ENCODE measurements at places on chromosomes 2 and 18.

DNA sequence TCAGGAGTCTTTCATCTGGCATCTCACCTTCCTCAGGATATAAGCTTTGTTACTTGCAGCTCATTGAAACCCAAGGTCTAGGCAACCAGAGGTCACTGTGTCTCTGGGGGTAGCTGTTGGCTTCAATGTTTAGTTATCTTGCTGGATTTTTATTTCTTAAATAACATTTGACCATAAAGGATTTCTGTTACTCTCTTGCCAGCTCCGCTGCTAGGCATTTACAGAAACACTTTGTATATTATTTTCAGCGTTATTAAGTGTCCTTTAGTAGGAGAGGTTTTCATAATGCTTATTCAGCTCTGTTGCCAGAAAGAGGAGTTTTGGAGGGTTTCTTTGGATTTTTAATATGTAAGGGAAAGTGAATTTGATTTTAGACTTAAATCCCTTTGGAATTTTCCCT, 61.4 kb downstream of the QPCT start:
- no peak for DNase-seq

GRCh38 chr2:98464772-98465310, 20.2 kb downstream of the INPP4A start:
- no peak for DNase-seq

DNA sequence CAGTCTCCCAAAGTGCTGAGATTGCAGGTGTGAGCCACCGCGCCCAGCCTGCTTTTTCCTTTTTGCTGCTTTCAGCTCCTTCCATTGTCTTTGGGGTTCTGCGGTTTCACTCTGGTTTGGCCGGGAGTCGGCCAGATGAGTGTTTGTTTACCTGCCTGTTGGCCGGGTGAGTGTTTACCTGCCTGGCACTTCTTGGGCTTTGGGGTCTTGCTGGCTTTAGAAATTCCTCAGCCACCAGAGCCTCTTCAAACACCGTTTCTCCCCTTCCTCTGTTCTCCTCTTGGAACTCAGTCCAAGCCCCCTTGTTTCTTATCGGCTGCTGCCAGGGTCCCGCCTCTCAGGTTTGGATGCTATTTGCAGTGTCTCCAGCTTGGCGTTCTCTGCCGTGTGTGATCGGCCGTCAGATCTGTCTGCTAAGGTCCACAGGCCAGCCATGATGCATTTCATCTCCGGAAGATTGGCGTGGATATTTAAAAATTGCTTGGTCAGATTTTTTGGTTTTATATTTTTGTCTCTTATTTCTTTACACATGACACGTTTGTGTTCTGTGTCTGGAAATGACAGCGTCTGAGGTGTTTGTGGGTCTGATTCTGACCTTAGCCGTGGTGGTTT, 14.2 kb upstream of the GAL3ST2 start:
- DNase-seq = no peak

DNA sequence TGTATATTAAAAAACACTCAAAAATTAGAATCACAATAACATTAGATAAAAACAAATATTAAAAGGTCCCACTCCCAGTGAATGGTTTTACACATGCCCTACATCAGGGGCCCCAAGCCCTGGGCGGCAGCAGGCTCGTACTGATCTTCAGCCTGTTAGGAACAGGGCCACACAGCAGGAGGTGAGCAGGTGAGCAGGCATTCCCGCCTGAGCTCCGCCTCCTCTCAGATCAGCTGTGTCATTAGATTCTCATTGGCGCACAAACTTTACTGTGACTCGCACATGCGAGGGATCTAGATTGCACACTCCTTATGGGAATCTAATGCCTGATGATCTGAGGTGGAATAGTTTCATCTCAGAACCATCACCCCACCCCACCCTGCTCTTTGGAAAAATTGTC, 74.2 kb downstream of the MBD2 start:
- no peak for DNase-seq

DNA sequence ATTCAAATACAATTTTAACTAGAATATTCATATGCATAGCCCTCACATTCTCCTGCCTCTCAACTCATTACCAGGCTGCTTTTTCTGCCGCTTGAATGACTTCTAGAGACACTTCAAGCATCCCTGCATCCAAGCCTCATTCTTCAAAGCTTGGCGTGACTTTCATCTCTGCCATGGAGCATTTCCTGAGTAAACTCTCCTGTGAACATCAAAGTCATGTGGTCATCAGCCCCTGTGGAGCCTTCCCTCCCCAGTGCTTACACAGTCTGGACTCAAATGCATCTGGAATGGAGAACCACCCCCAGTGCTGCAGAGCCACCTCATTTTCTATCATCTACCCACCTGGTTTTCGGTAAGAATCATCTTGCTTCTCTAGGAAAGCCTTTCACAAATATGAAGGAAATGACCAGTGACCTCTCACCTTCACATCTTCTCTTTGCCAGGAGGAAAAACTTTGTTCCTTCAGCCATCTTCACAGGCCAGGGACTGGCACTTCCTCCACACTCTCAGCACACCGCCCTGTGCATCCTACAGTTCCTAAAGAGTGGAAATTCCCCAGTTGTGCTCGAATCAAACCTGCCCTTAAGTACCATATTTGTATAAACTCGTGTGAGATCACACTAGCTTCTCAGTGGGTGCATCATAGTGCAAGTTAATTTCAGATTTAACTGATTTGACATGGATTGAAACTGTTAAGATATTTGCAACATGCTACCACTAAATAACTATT, 116.4 kb downstream of the COL6A3 start:
- DNase-seq = no peak

DNA sequence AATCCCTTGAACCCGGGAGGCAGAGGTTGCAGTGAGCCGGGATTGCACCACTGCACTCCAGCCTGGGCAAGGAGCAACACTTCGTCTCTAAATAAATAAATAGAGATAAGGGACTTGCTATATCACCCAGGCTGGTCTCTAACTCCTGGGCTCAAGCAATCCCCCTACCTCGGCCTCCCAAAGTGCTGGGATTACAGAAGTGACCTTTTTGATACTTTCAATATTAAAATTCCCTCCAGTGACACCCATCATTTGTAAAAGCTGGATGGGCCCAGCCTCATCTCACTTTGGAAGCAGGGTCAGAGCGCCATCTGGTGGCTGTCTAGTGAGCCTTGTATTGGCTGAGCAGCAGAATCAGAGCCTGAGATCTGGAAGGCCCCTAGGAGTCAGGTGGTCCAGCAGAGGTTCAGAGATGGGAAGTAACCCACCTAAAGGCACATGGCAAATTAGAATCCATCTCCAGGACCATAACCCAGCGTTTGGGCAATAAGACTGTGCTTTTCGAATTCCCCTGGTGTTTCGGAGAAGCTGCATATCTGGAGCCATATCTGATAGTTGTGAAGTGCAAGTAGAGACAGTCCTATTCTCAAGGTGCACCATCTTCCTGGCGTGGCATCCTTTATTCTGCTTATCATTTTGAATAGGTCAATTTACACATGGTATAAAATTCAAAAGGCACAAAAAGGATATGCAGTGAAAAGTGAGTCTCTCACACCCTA, 18.3 kb upstream of the SLC35F6 start:
- DNase-seq = no peak

- no peak for DNase-seq
Measured at GRCh38 chr2:175107146-175107545, 60.9 kb downstream of the ATF2 start.
